BE2C (cell line): ENCODE measurements at places on chromosomes 6 and 20.

DNA sequence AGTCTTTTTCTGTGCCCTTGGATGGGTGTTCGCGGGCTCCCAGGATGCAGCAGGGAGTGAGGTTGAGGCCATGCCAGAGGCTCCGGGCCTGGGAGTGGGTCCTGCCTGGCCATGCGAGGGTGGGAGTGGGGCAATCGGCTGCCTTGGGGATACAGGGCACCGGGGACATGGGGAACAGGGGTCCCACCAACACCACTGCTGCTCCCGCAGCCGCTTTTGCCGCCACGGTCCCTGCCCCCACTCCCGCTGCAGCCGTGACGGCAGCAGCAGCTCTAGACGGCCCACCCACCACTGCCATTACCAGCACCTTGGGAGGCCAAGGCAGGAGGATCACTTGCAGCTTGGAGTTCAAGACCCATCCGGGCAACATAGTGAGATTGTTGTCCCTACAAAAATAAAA is 35.3 kb upstream of the FAM50B start:
- no peak for DNase-seq

GRCh38 chr6:143570147-143570853 is 58.8 kb upstream of the FUCA2 start:
- DNase-seq: no peak

GRCh38 chr20:22974354-22974753 is 60.8 kb upstream of the SSTR4 start:
- no peak for DNase-seq

DNA sequence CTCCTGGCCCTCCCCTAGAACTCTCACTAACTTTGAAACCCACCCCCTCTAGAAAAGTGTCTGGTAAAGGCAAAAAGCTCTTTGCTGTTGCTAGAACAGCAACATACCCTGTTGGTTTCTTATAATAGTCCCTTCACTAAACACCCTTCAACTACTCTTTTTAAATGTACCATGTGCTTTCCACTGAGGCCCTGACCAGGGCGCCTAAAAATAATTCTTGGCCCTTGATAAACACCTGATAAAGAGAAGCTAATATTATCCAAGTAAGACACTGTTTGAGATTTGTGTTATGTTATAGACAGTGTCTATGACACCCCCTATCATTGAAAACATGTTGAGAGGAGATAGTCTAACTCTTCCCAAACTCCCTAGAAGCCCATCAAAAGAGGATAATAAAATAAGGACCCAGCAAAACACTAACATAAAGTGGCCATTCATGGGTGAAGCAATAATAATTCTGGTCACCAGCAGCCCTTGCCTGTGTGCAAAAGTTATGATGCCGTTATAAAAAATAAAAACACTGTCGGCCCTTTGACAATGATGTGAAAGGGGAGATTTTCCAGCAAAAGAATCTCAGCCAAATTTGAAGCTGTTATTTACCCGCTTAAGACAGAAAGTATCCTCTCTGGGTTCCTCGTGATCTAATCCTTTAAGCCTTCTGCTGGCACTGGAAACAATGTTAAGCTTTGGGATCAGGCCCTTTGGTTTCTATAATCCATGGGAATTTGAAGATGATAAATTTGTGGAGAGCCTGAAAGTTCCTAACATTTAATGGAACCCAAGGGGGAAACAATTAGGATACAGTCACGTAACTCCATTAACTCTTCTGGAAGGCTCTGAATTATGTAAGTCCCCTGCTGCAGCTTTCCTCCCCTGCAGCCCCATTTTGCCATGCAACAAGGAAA is 122.6 kb upstream of the PLCB4 start:
- no peak for DNase-seq

- DNase-seq: peak; percentile 62
Measured at GRCh38 chr6:35181933-35182612, 31.7 kb upstream of the SCUBE3 start.

- DNase-seq: no peak
Measured at GRCh38 chr20:12237772-12238171, 320.1 kb downstream of the BTBD3 start.

DNA sequence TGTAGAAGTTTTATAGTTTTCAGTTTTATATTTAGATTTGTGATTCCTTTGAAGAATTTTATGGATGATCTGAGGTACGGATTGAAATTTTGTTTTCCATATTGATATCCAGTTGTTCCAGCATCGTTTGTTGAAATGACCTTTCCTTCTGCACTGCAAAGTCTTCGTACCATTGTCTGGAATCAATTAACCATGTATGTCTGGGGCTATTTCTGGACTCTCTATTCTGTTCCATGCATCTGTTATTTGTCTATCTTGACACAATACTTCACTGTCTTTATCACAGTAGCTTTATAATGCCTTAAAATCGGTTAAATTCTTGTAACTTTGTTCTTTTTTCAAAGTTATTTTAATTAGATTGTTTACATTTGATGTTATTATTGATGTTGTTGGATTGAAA is 154.9 kb downstream of the FARS2 start:
- no peak for DNase-seq

DNA sequence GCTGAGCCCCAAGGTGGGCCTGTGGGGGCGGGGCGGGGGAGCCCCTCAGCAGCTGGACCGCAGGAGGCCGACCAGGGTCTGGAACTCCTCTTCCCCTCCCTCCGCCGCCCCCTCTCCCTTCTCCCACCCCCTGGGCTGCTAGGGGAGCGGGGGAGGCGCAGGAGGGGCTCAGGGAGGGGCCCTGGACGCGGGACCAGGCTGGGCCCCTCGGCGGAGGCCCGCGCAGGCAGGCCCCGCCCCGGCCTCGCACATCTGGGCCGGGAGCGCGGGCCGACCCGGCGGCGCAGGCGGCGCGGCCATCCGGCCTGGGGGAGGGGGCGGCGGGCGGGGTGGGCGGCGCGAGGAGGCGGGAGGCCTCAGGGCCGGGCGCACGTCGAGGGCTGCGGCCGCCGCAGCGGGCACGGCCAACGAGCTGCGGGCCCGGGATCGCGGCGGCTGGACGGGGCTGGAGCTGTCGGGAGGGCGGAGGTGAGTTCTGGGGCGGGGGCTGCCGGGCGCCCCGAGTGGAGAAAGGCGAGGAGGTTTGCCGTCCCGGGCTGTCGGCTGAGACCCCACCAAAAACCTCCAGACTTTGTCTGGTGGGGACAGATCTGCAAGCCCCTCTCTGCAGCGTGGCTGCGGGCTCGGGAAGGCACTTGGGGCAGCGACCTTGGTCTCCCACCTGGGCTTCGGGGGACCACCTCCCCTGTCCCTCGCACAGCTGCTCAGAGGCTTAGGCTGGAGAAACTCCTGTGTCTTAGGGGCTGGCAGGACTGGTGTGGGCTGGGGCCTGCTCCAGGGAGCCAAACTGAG is at the start of gene HSPA12B:
TSS of gene HSPA12B (plus strand) at position 359 of the 792 bp plus-strand sequence. CDS start 5,990 bp downstream, outside the sequence.
- no peak for DNase-seq
